T follicular helper cell (primary cell): ENCODE measurements at places on chromosomes 12 and 14.

DNA sequence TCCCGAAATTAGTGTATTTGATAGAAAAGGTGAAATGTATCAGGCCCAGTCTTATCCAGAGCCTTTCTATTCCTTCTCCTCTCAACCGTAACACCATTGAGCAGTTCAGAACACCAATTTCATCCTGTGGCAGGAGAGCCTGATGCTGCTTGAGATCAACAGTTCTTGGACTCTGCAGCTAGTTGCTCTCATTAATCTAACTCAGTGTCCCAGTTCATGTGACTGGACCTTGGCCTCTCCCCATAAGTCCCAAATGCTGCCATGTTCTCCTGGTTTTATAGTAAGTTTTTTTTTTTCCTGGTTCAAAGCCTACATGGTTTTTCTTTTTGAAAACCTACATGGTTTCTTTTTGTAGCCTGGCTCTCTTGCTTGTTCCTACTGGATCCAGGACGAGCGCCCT is 293.9 kb downstream of the ITPR2 start:
- no peak for DNase-seq

DNA sequence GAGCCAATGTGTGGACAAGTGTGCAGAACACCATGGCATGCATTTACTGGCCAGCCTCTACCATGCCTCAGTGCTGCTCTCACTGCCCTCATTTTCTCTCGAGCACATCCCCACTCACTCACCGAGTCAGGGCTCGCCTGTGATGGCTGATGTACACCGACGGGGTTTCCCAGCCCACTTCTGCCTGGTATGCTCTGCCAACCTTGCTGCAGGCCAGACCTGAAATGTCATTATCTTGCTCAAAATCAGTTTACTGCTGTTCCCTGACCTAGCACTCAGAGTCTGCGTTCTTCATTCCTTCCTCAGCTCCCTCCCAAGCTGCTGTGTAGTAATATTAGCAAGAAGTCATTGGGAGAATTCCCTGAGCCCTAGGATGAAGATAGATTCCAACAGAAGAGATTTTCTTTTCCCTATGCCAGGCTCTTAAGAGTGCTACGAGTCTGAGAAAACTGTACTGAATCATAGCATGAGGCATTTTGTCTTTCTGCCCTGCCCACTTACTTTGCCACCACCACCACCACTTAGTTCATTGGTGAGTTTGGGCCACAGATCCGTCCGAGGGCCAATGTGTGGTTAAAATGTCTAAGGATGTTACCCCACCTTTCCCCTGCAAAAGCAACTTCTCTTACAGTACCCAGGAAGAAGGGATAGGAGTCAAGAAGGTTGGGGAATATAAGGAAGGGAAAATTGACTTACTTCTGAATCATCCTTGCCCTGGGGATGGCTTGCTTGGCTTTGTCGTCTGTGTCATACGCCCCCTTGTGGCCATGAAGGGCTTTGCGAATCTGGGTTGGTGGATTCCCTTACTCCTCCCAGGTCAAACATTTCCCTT is 51.0 kb downstream of the BMAL2 start:
- peak; percentile 26 for DNase-seq

- DNase-seq = no peak
Observed at GRCh38 chr12:105138248-105138647, 30.7 kb downstream of the WASHC4 start.

- no peak for DNase-seq
Observed at GRCh38 chr12:111975161-111975931, 37.6 kb downstream of the TMEM116 start.

GRCh38 chr12:6061660-6062059 is 62.8 kb downstream of the VWF start:
- DNase-seq = no peak

GRCh38 chr12:67382241-67382871 is 113.2 kb downstream of the CAND1 start:
- no peak for DNase-seq

DNA sequence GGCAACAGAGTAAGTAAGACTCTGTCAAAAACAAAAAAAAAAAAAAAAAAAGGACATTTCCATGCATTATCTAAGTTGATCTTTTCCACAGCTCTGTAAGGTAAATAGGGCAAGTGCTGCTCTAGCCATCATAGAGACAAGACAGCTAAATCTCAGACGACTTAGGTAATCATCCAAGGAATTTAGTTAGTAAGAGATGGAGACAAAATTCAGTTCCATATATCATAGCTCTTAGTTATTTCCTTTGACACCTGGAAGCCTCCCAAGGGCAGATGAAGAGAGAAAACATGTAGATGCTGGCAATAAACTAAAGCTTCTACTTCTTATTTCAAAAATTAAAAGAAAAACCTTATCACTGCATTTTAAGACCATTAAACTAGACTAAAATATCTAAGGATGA is 48.7 kb downstream of the ST8SIA1 start:
- DNase-seq = no peak

DNA sequence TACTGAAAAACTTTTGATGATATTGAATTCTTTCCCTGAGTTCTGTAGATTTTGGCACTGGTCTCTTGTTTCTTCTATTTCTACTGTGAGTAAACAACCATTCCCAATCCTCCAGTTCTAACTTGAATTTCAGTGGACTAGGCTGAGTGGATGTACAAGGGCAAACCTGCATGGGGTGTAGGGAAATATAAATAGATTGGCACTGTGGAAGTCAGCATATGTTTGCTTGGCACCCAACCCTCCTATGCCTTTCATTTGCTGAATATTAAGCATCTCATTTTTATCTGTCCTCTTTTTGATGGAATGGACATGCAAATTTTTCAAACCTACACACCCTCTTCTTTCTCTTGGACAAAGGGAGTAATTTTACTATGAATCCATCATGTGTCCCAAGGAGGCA is 828.3 kb downstream of the DIO2 start:
- DNase-seq = no peak

- DNase-seq = no peak
Observed at GRCh38 chr12:104230304-104231095, 14.9 kb downstream of the TXNRD1 start.

- DNase-seq = no peak
Observed at GRCh38 chr12:26292596-26292995, 97.2 kb downstream of the SSPN start.

DNA sequence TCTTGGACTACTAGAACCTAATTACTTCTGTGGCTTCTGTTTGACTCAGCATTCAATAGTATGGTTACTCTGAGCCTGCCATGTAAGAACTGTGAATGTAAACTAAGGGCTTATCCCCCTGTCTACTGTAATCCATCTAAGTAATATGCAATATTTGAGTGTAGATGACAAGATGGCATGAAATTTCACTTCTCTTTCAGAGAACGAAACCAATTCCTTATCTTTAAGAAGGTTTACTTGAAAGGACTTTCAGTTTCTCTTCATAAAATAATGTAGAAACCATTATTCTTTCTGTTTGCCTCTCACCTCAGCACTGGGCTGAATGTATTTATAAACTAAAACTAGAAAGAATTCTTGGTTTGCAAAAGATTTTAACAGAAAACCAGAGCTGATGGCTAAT is 60.4 kb upstream of the ARID2 start:
- no peak for DNase-seq

- DNase-seq = no peak
Observed at GRCh38 chr12:67220065-67220464, 49.1 kb upstream of the CAND1 start.

DNA sequence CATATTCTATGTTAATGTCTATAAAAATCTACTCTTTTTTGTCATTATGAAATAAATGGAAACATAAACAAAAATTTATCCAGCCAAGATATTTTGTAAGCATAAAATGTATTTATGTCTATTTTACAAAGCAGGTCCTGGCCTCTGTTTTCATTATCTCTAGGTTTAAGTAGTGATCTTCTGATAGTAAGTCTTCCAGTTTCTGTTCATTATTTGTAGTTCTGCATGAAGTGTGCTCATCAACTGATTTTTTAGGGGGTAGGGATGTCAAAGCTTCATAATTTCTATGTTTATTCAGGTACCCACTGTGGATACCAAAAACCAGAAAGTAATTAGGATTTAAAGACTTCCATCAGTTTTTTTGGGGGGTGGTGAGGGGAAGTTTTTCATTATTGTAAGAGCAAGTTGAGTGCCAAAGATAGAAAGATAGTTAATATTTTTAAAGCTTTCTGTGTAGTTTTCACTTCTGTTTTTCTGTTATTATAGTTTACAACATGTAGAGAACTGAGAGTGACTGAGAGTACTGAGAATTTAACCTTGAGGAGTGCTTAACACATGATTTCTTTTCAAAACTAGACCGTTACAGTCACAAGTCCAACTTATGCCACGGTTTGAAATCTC is 30.6 kb upstream of the LMO3 start:
- no peak for DNase-seq

DNA sequence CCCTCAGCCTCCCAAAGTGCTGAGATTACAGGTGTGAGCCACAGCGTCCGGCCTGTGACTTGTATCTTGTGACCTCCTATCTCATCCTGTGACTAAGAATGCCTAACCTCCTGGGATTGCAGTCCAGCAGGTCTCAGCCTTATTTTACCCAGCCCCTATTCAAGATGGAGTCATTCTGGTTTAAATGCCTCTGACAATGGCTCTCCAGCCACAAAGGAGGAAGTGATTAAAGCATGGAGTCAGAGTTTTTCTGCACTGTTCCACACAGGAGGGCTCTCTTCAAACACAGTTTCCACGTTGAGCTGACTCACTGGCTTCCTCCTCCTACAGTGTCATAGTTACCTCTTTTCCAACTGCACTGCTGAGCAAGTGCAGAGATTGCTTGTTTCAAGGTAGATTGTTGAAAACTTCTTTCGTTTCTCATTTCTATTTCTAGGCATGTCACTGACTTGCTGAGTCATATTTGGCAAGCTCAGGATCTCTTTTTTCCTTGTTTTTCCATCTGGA is 383.8 kb downstream of the PCNX1 start:
- no peak for DNase-seq

- no peak for DNase-seq
Observed at GRCh38 chr14:74888164-74889158, 6.7 kb downstream of the DLST start.

GRCh38 chr14:80669426-80669825 is 272.1 kb downstream of the CEP128 start:
- DNase-seq = no peak

GRCh38 chr12:119375075-119375882 is 40.8 kb downstream of the CCDC60 start:
- no peak for DNase-seq

DNA sequence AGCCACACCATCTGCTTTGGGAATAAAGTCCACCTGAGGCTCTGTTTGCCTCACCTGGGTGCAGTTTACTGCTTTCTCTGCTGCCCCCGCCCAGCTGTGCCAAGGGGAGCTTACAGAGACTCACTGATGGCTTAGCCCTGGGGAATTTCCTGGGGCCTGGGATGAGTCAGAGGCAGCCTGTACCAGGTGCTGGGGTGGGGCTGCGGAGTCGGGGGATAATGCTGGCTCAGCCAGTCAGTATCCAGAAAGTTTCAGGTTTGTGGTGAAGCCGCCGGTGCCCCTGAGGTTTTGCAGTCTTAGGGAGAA is 22.3 kb downstream of the PLEKHG3 start:
- DNase-seq = no peak

- no peak for DNase-seq
Observed at GRCh38 chr12:65694130-65694529, 130.2 kb upstream of the HMGA2 start.

GRCh38 chr12:85568395-85569103 is 267.7 kb downstream of the RASSF9 start:
- no peak for DNase-seq

- no peak for DNase-seq
Observed at GRCh38 chr12:95336387-95337067, 118.9 kb downstream of the VEZT start.

GRCh38 chr14:59869381-59870255 is 958 bp downstream of the RTN1 start:
- DNase-seq = no peak

- no peak for DNase-seq
Observed at GRCh38 chr12:77760271-77761025, 70.2 kb upstream of the NAV3 start.

DNA sequence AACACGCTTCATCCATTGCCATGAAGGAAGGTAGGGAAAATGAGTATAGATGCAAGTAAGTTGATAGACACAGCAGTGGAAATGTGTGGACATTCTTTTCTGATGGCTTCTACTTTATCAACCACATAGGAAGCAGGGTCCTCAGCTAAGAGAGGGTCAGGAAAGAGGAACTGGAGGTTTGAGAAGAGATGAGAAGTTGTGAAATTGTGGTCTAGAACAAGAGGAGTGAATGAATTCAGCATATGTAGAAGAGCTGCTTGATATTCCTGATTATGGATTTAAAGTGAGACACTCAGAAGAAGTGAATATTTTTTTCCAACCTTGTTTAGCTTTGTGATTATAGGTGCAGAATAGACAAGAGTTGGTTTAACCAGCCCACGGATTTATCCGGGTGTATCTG is 128.5 kb downstream of the SLC15A5 start:
- DNase-seq = no peak

- DNase-seq = peak; percentile 47
Observed at GRCh38 chr14:93892923-93893558, 34.1 kb upstream of the FAM181A start.

DNA sequence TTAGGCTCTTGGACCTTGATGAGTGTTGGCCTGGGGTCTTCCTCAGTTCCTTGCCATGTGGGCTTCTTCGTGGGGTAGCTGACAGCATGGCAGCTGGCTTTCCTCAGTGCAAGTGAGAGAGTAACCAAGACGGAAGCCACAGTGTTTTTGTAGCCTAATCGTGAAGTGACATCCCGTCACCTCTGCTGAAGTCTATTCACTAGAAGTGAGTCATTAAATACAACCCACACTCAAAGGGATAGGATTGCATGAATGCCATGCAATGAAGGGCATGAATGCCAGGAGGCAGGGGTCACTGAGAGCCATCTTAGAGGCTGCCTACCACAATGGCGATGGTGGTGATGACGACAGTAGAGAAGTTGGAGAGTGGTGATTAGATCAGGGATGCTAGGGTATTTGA is 13.5 kb upstream of the ASIC1 start:
- DNase-seq = no peak
